ENCODE measurements at places on chromosomes 7 and 10.

- DNase-seq, result peak; percentile 1
Observed at GRCh38 chr7:22296265-22296566, 60.7 kb downstream of the RAPGEF5 start.

GRCh38 chr7:87336136-87336535 is 9.3 kb upstream of the CROT start:
- DNase-seq, result no peak

GRCh38 chr10:21689881-21690280 is 155.8 kb downstream of the MLLT10 start:
- DNase-seq, result no peak

- DNase-seq, result no peak
Observed at GRCh38 chr10:77403761-77404160, 233.8 kb downstream of the KCNMA1 start.

- DNase-seq, result no peak
Observed at GRCh38 chr10:13955409-13956068, 368.8 kb downstream of the PRPF18 start.

DNA sequence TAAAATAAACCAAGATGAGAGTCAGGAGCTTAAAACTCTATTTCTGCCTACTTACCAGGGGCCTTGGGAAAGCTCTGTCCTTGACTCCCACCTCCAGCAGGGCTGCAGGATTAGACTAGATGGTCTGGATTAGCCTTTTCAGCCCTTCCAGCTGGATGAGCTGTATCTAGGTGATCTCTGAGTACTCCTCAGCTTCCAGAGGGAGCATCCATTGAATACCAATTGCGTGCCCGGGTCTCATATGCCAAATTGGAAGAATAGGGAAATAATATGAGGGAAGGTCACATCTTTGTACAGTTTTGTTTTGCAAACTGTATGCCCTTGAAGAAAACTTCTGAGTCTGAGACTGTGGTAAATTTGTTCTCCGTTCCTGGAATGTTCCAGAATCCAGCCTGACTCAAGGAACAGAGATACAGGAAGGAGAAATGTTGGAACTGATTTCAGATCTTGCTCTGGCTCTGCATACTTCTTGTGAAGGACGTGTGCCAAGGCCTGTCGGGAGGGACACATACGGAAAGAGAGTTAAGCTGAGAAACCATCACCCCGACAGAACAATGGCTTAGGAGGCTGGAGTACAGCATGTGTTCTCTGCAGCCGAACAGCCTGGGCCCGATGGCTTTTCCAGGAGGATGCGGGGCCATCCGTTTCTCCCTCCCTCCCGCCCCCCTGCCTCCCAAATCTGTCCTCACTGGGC is 44.9 kb downstream of the MINDY4 start:
- no peak for DNase-seq

- DNase-seq, result no peak
Observed at GRCh38 chr10:52659085-52659484, 113.5 kb downstream of the MBL2 start.

DNA sequence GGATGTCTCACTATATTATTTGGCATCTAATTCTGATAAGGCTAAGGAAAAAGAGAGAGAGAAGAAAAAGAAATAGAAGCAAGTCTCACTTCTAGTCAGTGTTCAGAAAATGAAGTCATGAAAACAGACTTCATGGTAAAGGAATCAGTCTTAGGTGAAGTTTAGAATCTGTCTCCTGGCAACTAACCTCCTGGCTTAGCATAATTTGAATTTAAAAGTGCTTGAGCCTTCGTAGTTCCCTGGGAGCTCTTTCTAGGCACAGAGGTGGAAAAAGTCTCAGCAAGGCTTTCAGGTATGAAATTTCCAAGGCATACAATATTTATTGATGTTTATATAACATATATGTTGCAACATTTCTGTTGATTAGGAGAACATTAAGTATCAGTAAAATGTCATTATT is 10.4 kb downstream of the CHRM2 start:
- no peak for DNase-seq

DNA sequence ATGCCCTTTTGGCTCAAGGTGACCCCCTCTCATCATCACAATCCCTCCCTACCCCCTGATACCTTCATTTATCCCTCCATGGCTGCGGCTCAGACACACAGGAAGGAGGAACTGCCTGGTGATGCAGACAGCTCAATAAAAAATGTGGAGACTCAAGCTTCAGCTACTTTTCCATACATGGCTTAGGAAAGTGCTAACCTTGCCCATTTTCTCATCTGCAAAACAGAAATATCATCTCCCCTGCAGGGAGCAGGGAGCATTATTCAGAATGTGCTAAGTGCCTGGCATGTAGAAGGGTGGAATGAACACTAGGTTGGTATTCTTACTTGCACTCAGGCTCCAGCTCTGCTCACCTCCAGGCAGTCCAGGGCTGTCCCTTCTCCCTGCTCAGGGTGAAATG is 23.8 kb downstream of the CXCL12 start:
- DNase-seq, result no peak

DNA sequence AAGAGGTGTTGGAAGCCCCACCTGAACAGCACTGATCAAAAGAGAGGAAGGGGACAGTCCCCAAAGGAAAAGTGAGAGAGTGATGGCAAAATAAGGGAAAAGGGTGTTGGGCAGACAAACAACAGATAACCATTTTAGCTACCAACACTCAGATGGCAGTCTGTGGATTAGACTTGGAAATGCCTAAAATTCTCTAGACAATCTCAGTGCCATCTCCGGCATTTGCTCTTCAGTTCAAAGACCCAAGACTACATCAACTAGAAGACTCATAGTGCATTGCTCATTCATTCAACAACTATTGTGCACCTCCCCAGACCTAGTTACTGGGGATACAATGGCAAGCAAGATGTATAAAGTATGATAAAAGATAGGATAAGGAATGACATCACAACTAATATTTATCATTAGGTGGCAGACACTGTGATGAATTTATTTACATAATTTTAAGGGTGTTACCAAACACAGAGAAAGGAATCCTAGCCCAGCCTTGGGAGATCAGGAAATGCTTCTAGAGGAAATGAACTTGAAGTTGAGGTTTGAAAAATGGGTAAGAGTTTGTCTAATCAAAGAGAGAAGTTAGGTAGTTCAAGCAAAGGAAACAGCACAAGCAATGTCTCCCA is 109.3 kb upstream of the ARID5B start:
- no peak for DNase-seq

DNA sequence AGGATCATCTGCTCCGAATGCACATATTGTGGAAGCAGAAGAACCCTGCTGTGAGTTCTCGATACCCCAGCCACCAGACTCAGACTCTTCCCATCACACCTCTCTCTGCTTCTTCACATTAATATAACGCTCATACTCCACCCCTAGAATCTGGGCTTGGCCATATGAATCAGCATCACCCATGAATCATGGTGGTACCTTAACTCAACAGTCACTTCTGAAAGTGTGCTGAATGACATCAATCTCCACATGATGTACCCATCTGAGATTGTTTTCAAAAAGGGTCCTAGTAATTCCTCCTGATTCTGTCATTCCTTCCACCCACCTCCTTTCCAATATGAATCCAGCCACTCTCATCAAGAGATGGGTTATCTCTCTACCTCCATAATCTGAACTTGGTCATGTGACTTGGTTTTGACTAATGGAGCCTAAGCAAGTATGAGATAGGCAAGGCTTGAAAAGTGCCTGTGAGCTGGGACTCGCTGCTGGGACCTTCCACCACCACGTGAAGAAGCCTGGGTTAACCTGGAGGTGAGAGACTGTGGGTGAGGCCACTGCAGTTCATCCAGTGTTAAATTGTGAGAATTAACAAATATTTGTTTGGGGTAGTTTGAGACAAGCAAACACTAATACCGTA is 15.4 kb downstream of the YWHAG start:
- peak; percentile 61 for DNase-seq

DNA sequence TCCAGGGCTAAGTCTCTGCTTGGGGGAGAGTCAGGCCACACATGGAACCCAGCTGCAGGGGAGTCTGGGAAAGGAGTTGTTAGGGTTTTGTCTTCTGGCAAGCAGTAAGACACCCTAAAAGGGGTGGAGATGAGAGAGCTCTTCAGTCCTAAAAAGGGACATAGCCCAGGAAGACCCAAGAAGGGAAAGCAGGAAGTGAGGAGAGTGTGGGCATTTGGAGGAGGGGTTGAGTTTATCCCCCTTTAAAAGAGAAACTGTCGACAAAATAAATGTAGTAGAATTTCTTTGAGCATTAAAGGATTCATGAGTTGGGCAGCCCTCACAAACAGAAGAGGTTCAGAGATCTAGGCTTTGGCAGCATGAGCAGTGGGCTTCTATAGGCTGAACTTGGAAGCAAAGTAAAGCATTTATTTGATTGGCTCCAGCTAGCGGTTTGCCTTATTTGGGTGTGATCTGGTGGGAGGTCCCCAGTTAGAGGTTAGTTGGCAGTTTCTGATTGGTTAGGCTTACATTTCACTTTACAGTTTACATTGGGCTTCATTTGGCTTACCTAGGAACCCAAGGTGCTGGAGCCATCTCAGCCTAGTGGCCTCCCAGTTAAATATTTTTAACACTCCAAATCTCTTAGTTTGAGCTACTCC is 246.7 kb downstream of the CAMK1D start:
- no peak for DNase-seq

DNA sequence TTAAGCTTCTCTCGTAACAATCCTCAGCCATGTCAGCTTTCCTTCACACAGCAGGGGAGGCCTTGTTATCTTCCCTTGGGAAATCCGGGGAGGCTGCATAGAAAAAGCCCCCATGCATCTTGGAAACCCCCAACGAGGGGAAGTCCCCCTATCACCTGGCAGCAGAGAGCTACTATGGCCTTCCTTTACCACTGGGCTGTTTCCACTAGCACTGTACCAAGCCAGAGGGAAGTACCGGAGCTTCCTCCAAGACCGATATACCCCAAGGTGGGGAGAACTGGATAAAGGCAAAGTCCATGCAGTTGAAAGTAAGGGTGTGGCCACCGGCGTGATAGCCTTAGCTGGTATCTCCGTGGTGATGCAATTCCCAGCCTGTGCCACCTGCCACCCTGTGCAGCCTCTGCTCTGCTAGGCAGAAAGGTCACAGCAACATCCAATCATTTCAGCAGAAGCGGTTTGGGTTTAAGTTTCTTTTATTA is 4.4 kb upstream of the CLIP2 start:
- no peak for DNase-seq

DNA sequence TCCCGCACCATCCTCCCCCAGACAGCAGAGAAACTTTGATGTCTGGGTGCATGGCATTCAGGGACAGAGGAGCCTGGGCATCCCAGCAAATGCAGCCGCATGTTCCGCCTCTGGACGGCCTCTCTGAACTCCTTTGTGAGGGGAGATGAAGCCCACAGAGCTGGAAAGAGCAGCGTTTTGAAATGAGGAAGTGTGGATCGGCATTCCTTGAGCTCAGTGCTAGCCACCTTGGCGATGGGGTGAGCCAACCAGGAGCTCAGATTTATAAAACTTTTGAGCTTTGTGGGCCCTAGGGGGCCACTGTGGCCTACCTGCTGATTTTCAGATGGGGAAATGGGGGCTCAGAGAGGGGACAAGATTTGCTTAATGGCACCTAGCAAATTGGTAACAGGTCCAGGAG is 126.4 kb upstream of the TCF7L2 start:
- no peak for DNase-seq

GRCh38 chr7:112484671-112485167 is 3.9 kb downstream of the LSMEM1 start:
- DNase-seq, result peak; percentile 35

GRCh38 chr7:27564881-27565482 is 97.7 kb downstream of the HIBADH start:
- DNase-seq, result no peak

DNA sequence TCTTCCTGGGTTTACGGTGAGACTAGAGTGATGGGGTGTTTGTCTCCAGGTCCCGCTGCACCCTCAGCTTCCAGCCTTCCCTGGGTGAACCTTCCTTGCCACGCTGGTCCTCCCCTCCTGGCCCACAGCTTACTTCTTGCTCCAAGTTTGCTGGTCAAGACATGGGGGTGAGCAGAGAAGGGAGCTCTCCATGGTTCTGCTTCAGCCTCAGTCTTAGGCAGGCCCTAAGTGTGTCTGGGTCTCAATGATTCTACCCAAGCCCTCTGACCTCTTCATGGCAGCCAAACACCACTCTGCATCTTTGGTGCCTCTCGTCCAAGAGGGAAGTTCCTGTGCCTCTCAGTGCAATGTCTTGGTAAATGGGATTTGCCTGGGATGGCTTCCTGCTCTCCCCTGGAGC is 356.5 kb upstream of the KLF6 start:
- peak; percentile 19 for DNase-seq
